ENCODE measurements at places on chromosomes 4 and X.

DNA sequence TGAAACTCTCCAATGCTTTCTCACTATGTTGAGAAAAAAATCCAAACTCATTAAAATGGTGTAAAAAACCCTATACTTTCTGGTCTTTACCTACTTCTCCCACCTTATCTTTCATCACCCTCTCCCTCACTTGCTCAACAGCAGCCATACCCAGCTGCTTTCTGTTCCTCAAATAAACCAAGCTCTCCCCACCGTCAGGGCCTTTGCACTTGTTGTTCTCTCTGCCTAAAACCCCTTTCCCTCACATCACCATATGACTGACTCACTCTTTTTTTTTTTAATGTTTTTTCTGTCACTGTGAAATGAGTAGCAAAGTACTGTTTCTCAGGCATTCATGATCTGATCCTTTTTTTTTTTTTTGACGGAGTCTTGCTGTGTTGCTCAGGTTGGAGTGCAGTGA is 122.3 kb upstream of the TMEM164 start:
- DNase-seq = no peak

DNA sequence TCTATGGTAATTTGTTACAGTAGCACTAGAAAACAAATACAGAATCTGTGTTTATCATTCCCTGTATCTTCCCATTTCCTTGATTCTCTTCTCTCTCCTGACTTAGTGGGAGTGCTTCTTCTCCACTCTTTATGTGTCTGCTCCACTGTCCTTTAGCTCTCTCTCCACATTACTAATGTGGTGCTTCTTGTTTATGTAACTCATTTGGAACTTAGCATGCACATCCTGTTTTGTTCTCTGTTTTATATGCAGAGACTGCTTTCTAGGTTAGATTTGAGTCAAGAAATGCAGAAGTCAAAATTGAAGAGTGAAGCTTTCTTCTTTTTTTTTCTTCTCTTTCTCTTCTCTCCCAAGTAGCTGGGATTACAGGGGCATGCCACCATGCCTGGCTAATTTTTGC is 25.9 kb downstream of the ADH1A start:
- DNase-seq = no peak

DNA sequence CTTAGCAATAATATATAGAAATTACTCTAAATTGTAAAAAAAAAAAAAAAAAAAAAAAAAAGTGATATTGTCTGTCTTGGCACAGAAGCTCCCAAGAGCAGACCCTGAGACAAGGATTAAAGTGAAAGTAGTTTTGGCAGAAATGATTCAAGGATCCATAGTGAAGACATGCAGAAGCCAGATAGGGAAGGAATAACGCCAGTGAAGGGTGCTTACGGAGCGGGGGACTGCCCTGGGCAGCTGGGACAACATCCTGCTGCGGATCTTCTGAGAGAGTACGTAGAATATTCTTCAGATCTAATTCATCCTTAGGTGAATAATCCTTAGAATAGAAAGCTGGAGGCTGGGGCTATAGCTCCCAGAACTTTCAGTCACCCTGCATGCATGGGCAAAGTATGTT is 39.8 kb downstream of the ARHGAP24 start:
- DNase-seq = no peak

DNA sequence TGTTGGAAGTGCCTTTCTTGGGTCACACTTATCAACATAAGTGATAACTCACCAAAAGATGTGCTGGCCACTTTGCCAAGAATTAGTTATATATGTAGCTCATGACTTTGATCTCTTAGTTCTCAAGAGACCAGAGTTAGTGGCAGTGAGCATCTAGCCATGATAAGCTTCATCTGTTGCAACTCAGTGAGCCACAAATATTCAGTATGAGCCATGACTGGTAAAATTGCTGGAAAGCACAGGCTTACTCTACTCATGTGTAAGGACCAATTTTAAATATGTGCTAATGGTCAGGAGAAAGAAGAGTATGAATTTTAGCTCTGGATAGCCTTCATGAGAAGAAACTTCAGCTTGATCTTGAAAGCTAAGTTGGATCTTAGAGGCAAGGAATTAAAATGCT is 59.4 kb upstream of the TLL1 start:
- DNase-seq = no peak

Measured in Jurkat, Clone E6-1 (cell line).